ENCODE measurements at places on chromosomes 13 and 19.
A peak's percentile ranks its signal among the peaks of the same experiment; 100 is the strongest.

GRCh38 chr13:51714663-51715168 is 89.2 kb downstream of the DHRS12 start:
- DNase-seq = no peak

GRCh38 chr19:36837176-36837905 is 846 bp downstream of the ZNF790 start:
- no peak for DNase-seq

- no peak for DNase-seq
Observed at GRCh38 chr13:101289764-101290163, 126.5 kb downstream of the NALCN start.

DNA sequence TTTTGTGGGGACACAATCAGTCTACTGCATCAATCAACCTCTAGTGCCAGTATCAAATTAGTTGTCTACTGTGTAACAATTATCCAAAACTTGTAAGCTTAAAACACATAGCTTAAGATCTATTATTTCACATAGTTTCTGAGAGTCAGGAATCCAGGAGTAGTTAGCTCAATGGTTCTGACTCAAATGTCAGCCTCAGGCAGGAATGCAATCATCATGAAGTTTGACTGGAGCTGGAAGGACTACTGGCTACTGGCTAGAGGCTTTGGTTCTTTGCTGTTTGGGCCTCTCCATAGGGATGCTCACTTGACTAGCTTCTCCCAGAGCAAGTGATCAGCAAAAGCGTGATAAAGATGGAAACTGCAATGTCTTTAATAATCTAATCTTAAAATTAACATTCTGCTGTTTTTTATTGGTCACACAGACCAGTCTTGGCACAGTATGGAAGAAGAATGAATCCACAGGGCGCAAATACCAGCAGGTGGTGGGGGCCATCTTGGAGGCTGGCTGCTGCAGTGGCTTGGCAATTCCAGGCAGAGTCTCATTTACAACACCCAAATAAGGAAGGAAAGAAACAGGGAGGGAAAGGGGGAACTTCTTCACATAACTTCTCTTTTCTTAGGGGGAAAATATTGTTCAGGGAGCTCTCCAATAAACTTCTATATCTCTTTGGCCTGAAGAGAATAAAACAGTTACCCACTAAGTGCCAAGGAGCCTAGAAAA is 15.7 kb downstream of the CAB39L start:
- no peak for DNase-seq

DNA sequence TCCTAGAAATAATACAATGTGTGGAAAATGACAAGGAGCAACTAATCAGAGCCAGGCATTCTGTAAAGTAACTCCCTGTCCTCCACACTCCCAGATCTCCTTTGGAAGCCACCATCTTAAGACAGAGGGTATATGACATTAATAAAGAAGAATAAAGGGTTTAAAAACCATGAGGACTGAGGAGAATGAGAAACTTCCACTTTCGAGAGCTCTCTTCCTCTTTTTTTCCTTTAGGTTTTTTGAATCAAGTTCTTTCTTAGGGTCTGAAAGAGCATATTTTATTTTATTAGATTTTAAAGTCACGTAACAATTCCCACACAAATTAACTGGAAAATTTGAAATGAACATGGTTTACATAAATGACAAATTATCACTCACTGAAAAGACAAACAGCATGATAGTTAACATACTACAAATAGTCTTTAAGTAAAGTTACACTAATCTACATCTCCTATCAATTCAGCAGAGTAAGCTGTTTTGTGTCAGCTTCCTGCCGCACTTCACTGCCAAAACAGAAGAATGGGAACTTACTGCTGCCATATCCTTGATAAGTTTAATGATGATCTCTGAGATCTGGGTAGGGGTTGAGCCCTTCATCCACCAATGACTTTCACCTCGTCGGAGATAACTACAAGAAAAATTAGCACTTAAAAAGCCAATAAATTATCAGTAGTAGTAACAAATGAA is 38.6 kb upstream of the FBXL3 start:
- no peak for DNase-seq

GRCh38 chr13:44307255-44307654 is 66.4 kb upstream of the SERP2 start:
- DNase-seq = no peak

DNA sequence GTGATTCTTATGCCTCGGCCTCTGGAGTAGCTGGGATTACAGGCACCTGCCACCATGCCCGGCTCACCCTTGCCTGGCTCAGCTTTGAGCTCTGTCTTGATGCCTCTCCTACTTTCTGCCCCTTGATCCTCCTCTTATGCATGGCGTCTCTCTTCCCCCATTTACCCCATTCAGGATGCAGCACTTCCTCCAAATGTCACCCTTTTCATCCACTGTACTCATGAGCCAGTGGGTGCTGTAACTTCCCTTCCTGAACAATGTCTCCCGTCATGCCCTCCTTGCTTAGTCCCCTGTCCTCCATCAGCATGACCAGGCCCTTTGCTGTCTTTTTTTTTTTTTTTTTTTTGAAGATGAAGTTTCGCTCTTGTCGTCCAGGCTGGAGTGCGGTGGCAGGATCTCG is 3.4 kb upstream of the SIGLEC9 start:
- DNase-seq = no peak

GRCh38 chr13:45055198-45055901 is 65.0 kb upstream of the GTF2F2 start:
- peak; percentile 56 for DNase-seq

- no peak for DNase-seq
Observed at GRCh38 chr13:67308004-67308772, 78.1 kb upstream of the PCDH9 start.

- DNase-seq = no peak
Observed at GRCh38 chr19:11181488-11181887, 15.9 kb downstream of the KANK2 start.

DNA sequence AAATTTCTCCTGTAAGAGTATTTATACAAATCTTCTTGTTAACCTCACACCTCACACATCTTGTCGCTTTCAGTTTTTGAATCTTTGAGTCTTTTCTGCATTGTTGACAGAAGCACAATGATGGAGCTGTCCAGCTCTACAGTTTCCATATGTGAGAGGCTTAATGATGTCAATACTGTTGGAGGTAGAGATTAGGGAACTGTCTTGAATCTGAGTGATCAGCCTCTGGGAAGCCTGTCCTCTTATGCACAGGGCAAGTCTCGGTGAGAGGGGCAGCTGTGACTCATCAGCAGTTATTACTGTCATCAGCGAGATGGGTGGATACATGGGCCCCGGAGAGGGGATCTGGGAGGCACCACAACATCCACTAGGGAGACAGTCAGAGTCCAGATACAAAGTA is 4.6 kb upstream of the ITGBL1 start:
- DNase-seq = no peak

- no peak for DNase-seq
Observed at GRCh38 chr13:40191186-40191980, 475.1 kb downstream of the FOXO1 start.

DNA sequence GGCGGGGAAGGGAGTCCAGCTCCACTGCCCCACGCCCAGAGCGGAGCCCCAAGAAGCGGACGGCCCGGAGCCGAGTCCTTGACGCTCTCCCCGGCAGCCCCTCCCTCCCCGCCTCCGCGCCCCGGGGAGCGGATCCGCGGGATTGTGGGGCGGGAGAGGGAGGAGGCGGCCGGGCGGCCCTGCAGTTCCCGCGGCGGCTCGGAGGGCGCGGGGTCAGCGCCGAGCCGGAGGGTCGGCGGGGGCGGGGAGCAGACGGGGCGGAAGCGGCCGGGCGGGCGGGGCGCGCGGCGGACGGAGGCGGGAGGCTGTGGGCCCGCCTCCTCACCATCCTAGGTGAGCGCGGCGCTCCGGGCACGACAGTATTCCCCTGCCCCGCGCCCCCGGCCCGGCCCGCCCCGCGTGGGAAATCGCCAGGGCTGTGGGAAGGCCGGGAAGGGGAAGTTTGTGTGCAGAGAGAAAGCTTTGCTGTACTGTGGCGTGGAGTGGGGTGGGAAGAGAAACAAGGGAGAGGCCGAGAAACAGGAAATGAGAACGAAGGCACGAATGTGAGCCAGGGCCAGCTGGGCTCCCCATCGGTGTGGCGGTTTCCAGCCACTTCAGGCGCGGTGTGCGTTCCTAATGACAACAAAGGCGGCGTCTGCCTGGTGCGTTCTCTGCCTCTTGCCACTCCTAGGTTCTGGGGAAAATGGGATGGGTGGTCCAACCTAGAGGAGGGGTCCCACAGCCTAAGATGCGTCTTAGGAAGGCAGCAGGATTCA is 1.3 kb upstream of the KLF12 start:
- DNase-seq = peak; percentile 28

GRCh38 chr13:100460266-100460665 is 128.3 kb downstream of the GGACT start:
- no peak for DNase-seq

DNA sequence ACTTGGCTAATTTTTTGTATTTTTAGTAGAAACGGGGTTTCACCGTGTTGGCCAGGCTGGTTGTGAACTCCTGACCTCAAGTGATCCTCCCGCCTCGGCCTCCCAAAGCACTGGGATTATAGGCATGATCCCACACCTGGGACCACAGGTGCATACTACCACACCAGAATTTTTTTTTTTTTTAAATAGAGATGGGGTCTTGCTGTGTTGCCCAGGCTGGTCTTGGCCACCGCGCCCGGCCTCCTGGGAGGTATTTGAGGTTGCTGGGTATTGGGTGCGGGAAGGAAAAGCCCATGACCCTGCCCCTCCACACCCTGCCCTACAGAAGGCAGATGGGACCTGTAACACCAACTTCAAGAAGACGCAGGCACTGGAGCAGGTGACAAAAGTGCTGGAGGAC is 13.6 kb downstream of the ACTMAP start:
- DNase-seq = no peak

- DNase-seq = no peak
Observed at GRCh38 chr13:100836711-100837110, 162.1 kb upstream of the TMTC4 start.

- DNase-seq = no peak
Observed at GRCh38 chr13:107450931-107451330, 764.4 kb downstream of the LIG4 start.

GRCh38 chr19:44661205-44661604 is 10.1 kb upstream of the CEACAM19 start:
- DNase-seq = no peak

DNA sequence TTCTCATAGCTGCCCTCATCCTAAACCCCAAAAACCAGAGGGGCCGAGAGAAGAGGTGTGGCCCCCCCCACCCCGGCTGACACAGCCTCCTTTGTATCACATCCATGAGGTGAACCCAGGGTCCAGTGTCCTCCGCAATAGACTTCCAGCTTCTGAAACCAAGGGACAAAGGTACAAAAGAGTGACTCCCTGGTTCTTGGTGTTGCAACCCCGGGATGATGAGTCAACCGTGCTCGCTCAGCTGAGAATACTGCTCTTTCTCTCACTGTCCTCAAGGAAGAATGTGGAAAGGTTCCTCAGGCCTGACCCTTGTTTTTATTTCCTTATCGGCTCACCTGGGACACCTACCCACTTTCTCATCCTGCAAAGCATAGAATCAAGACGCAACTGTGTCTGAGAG is 5.5 kb downstream of the SLC15A1 start:
- no peak for DNase-seq

- no peak for DNase-seq
Observed at GRCh38 chr13:55727683-55728082, 1413.0 kb upstream of the PRR20A start.

DNA sequence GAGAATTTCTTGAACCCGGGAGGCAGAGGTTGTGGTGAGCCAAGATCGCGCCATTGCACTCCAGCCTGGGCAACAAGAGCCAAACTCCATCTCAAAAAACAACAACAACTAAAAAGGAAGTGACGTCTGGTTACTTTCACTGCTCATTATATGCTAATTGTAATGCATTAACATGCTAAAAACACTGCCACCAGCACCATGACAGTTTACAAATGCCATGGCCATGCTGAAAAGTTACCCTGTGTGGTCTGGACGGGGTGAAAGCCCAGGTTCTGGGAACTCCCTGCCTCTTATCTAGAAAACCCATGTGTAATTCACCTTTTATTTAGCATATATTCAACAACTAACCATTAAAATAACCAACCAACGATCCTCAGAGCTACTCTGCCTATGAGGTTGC is 28.1 kb downstream of the CPT1C start:
- DNase-seq = no peak

DNA sequence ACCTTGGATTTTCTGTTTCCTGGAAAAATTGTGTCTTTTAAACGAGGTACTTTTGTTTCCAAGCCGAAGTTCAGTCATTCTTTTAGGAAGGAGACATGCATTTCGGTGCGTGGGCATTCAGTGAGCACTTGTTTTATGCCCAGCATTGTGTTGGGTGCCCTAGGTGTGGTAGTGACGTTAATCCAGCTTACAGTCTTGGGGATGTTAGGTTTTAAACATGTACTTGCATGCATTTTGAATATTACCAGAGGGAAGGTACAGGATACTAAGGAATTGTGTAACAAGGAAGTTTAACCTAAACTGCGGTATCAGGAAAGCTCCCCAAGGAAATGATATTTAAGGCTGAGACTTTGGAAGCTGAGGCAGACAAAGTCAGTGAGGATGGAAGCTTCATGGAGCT is 66.3 kb downstream of the ARHGAP35 start:
- DNase-seq = no peak

DNA sequence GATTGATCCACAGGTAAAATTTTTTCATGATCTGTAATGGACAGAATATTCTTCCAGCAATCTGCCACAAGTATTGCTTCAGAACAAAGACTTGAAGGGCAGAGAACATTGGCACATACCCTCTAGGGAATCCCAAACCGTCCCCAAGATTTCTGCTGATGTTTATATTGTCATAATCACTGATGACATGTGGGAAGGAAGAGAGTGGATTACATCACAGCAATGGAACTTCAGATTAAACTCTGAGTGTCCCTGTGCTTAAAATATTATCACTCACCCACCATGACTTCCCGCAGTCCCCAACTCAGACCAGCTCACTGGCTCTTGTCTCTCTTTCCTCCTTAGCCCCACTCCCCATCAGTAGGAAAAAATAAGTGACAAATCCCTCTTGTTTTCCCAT is 8.5 kb upstream of the TPT1 start:
- no peak for DNase-seq

- no peak for DNase-seq
Observed at GRCh38 chr13:96851856-96852445, 142.3 kb downstream of the OXGR1 start.

DNA sequence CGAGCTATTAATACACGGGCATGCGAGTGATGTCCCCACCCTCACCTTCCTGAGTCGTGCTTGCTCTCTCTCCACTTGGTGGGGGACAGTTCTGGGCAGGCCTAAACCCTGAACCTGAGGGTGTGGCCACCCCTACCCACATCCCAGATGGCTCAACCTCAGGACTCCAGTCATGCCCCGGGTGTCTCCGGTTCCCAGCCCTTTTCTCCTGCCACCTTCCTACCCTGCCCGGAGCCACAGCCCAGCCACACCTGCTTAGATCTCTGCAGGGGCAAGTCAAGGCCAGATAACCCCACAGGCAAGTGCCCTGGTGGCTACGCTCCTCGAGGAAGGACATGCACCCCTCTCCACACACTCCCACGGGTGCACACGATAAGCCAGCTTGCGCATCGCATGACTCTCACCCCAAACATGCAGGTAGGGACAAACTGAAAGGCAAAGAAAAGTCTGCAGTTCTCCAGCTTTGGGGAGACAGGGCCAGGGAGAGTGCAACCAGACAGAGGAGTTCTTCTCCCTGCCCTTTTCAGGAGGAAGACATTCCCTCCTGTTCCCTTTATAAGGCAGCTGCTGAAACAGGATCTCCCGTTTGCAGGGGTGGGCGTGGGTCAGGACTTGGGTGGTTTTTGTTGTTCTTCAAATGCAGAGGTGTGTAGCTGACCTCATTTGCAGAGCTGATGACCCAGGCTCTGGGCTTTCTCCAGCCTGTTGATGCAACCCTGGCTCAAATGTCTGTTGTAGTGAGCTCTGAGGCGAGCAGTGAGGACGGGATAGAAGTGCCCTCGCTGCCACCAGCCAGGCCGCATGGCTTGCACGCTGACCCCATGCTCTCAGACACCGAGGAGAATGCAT is 88.6 kb downstream of the DPF1 start:
- DNase-seq = no peak

All from stimulated activated CD4-positive, alpha-beta T cell treated with anti-CD3 and anti-CD28 coated beads, Interleukin-12 subunit alpha, Interleukin-12 subunit beta, amount 100 ng/mL, for 48 hours (primary cell).